Fibroblast of villous mesenchyme (primary cell): ENCODE measurements at places on chromosomes 5 and 9.

- DNase-seq, result peak; percentile 63
These were observed 39.7 kb downstream of the SUB1 start for GRCh38 chr5:32625106-32625505.

DNA sequence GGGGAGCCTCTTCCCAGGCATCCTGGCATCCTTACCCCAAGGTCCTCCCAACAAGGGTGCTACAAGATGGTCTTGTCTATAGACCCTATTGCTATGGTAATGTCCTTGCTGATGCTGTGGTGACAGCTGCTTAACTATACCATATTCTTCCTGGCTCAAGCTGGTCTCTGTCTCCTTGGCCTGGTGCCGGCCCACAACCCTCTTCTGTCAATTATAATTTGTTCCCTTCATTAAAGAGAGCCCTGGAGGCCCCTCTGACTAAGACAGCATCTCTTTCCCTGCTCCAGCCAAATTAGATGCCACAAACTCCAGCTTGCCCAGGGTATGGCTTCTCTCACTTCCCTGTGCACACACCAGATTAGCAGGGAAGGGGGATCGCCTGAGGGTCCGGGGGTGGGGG is 86.7 kb downstream of the PSD2 start:
- DNase-seq, result no peak

DNA sequence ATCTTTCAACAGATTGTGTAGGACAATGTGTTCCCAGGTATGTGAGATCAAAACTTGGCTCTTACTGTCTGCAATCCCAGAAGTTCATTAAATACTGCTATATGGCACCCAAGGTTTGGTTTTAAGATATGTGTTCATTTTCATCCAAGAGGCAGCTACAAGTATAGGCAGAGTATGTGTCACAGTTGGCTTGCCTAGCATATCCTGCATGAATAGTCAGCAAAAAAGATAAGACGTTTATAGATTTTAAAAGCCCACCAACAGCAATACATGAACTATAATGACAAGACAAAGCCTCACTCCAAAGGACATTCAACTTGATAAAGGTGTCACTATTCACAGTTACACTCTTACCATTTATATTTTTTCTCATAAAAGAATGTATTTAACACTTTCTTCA is 99.1 kb downstream of the BNC2 start:
- no peak for DNase-seq

- DNase-seq, result peak; percentile 45
These were observed 568.9 kb downstream of the CCDC171 start for GRCh38 chr9:16121601-16122286.

DNA sequence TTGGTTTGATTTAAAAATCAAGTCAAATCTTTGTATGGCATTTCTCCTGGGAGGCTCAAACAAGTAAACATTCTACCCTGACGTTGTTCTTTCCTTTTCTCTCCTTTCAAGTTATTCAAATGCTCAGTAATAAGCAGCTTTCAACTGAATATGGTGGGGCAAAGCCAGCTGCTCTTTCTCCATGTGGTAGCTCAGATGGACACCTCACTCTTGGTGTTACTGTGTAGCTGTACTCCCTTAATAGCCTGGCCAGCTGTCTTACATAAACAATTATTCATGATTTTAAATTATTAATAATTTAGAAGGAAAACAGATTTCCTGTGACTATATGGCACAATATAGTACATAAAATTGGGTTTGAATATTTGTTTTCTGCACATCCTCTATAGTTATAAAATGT is 165.2 kb downstream of the PDE4D start:
- no peak for DNase-seq

DNA sequence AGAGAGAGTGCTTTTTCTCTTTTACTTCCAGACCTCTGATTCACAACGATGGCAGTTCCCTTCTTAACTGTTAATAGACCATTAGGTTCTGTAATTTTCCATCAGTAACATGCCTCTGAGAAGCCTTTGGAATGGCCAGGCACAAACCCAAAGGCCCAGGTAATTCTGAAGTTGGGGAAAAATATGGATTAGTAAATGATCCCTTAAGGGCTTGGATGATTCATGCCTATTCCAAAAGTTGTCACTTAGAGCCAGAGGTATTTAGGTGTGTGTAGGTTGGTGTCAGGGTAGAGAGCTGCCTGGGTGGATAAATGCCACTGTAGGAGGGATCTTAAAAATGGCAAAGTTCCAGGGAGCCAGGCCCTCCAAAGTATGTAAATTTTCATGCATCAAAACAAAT is 228.8 kb downstream of the PLK2 start:
- no peak for DNase-seq

GRCh38 chr5:176362233-176362490 is 598 bp upstream of the KIAA1191 start:
- no peak for DNase-seq

GRCh38 chr9:20508242-20508641 is 114.1 kb downstream of the MLLT3 start:
- DNase-seq, result peak; percentile 69

DNA sequence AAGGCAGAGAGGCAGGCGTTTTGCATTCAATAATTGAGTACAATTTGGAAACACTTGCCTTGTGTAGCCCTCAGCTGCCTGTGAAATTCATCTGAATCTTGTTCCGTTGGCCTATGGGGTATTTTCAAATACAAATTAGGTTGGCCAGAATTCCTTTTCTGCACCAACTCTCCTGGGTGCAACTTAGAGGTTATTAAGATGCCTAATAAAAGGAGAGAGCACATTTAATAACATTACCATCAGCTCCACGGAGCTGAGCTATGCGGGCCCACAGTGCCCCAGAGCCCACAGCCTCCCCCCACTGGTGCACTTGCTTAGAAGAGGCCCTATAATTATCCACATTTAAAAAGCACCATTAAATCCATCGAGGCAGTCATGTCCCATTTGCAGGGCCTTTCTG is 367.6 kb upstream of the CLINT1 start:
- no peak for DNase-seq

- DNase-seq, result peak; percentile 82
These were observed 27.5 kb downstream of the GADD45G start for GRCh38 chr9:89632192-89632733.
